Vagina (tissue), 2 donors: ENCODE measurements at places on chromosomes 4 and X. TPM values are rescaled to one million over a fixed set of nuclear protein-coding genes. Genes with fewer than 3 reads are reported as not detected.

DNA sequence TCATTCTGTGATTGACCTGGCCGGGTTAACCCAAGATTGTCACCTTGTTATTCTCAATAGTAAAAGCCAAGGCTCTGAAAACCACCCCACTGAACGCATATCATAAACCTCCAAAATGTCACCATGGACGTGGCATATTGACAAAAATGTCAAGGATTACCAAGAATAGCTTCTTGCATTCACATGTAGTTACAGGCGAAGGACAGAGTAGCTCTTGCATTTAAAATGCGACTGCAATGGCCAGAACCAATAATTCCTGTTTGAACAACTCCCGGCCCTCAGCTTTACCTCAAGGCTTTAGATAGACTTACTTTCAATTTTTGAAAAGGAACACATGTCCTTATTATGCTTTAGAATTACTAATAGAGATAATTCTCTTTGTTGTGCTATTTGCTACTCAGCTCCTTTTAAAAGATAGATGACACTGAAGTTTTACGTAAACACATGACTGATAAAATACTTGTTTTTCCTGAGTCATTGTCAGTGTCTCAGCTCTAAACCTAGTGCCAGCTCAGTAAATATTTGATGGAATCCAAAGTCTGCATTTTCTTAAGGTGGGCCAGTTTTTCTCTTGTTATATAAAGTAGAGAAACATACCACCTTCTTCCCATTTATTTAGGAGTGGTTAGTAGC lies 66.3 kb downstream of the CLDN34 start:
- DNase-seq: no peak

DNA sequence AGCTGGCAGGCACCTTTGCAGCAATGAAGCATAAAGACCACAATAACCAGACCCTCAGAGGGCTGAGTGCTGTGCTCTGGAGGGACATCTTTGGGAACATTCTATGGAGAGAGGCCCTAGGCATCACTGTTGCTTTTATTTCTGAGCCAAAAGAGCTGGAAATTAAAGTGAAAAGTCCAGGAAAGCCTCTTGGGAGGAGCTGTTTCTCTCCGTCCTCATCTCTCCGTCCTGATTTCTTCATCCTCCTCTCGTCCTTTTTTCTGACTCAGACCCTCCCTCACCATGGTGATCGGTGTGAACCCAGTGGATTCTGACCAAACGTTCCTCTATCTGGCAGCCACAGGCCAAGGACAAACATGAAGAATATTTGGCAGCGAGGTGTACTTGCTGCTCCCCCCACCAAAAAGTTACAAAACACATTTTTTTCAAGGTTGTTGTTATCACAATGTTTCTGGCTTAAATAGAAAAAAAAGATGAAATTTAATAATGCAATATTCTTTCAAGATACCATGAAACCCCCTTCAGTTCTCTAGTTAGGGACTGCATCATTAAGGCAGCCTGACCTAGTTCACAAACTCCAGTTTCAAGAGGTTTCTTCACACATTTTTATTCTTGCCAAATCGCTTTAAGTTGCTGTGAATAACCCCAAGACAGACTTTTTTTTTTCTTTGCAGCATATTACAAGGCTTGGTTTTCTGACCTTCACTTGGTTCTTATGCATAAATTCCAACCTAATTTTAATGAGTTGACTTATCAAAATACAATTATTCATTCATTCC lies 80.2 kb downstream of the SCD5 start:
- peak; percentile 93 for DNase-seq

- no peak for DNase-seq
Measured at GRCh38 chr4:53169695-53170617, 195.9 kb downstream of the SCFD2 start.

ADH1C gene
- total RNA-seq: 25.3 TPM

DNA sequence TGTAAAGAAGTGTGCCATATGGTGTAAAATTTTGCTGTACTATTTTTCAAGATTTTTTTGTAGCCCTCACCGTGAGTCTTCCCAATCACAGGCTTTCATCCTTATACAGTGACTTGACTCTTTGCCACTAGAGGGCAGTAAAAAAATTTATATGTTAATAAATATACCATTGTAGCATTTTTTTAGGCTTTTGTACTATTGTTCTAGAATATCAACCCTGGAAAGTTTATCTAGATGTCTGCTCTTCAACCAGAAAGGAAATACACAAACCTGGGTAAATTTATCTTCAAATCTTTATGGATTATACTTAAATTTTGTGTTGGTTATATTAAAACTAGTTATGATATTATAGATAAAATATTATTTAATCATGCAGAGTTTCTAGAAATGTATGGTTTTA lies 235.3 kb downstream of the TENM3 start:
- no peak for DNase-seq

- no peak for DNase-seq
Measured at GRCh38 chr4:61514991-61515390, 314.9 kb downstream of the ADGRL3 start.

- no peak for DNase-seq
Measured at GRCh38 chrX:65697915-65698796, 30.7 kb downstream of the MSN start.

ZNF41 gene
- total RNA-seq: 4.9 TPM

DNA sequence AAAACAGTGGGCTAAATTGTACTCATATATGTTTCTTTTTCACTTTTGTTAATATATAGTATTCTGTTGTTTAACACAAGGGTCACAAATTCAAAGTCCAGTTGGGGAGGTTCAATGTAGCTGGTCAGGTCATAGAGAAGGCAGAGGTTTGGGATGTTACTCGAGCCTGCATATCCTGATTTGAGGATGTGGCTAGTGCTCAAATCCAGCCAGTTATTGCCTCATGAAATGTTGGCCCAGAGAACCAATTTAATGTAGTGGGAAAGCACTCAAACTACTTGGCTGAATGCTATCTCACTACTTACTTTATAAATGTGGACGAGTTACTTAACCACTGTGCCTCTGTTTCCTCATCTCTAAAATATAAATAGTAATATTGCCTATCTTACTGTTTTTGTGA lies 12.5 kb downstream of the USO1 start:
- DNase-seq: no peak

LARP1B gene
- total RNA-seq: 19.4 TPM

DNA sequence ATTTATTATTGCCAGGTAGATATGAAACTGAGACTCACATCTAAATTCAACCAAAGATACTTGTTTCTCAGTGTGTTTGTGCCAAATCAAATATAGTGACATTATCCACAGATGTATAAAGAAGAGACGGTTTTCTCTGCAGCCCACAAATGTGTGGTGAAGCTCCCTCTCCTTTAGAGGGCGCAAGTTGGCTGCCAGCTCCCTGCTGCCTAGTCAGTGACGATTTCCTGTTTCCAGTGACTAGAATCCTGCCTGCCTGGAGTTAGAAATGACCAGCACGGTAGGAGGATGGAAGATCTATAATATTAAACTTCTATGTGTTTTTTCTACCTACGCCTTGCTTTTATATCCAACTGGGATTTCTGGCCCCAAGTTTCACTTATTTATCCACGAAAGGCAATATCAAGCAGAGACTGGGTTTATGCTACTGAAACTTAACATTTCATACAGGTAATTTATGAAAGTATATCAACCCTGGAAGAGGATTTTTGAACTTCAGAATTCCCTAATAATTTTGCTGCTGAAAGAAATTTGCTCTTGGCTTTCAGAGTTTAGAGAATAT lies 1793.7 kb upstream of the TENM3 start:
- DNase-seq: no peak

OGT gene
- total RNA-seq: 173 TPM

GRCh38 chr4:141391293-141391692 lies 170.6 kb downstream of the ZNF330 start:
- DNase-seq: no peak
